ENCODE measurements at places on chromosomes 2 and 18.
A peak's percentile ranks its signal among the peaks of the same experiment; 100 is the strongest.

GRCh38 chr2:171044416-171044815 is 115.4 kb downstream of the GORASP2 start:
- ATAC-seq: no peak

GRCh38 chr2:140586379-140586778 is 1544.4 kb downstream of the LRP1B start:
- peak; percentile 51 for ATAC-seq

DNA sequence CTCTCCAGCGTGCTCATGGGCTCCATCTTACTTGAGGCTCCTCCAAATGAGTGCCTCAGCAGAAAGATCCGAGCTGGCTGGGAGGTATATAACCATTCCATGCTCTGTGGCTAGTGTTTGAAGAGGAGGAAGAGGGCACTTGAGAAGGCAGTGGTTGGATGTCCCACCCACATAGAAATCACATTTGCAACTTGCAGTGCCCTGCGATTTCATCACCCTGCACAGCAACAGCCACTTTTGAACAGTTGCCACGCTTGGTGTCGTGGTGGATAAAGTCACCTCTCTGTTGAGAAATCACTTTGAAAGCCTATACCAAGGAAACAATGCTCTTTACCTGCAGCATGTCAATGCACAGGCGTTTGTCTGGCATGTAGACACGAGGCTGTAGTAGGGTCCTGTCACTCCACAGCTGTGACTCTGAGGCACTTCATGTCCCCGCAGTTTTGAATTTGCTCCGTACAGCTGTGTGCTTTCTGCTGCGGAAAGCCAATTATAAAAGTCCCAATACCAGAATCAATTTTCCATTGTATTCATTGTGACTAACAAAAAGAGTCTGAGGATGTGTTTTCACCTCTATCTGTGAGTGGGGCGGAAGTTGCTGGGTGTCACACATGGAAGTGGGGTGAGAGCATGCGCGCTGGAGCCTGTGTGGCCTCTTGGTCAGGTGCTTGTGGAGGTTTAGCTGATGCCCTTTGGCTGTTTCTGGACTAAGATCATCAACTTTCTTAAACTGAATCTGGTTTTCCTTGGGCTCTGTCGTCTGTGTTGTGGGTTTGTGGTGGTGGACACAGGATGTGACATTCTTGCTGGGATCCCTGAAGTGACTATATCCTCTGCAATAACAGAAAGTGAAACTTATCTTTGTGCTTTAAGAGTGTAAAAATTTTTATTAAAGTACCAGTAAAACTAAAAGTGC is 2.8 kb downstream of the CNDP2 start:
- peak; percentile 60 for ATAC-seq

DNA sequence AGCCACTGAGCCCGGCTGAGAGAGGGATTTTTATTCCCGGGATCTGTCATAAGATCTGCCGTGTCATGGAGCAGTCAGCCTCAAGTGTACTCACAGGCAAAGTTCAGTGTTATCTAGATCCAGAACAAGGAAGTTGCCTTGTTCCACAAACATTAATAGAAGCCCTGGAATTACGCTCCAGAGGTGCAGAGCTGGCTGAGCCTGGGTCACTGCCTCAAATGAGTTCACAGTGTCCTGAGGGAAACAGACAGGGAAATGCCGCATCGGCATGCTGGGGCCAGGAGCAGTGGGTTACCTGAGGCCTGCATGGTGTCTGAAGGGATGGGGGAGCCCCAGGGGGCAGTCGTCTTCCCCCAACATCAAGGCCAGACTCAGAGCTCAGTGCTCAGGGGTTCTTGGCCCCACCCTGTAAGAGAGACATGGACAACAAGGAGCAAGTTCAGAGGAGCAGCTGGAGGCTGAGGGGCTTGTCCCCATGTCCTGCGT is 42.7 kb upstream of the ODC1 start:
- no peak for ATAC-seq

DNA sequence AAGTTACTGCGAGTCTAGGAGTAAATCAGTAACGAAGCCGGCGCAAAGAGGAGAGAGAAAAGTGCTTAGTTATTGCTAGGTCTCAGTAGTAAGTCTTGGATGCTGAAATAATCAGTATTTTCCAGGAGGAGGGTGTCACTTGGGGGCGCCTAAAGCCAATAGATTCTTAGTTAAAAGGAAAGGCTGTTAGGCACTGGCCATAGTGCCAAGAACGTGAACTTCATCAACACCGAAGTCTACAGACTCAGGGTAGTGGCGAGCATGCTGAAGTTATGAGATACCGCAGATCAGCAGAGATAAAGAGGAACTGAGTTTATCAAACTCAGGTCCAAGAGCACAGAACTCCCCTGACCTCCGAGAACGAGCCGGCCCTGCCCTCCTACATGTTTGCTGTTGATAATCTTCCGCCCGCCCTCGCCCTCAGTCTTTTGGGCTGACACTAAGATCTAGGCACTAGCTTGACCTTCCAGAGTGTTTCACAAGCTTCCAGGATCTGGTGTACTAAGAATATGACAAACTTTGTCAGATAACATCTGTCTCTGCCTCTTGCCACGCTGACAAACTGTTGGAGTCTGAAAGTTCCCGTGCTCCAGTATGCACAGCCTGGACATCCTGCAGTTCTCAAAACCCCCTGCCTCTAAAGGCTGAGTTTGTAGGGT is 49.2 kb downstream of the CYB5A start:
- ATAC-seq: no peak

DNA sequence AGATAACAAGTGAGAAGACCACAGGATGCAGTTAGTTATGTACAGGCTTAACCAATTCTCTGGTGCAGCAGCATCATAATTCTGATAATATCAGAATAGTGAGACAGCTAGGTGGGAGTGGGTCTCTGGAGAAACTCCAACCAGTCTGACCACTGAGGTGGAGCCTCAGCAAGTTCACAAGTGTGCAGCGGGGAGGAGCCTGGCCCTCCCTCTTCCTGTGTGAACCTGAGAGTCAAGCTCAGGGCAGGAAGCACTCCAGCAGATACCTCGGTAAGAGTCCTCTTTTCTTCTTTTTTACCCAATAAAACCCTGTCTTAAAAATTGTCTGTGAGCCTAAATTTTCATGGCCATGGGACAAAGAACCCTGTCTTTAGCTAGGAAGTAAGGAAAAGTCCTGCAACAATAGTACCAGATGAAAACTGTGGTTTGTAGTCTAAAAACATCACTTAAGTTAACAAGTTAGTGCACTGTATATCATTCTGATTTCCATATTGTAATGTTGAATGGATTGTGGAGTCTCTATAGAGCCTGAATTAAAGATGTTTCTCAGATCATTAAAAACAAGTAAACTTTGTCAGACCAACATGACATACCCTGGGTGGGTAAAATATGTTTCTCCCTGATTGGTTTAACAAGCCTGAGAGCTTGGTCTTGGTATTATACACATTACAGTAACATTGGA is 370.8 kb downstream of the TMEM182 start:
- peak; percentile 20 for ATAC-seq

DNA sequence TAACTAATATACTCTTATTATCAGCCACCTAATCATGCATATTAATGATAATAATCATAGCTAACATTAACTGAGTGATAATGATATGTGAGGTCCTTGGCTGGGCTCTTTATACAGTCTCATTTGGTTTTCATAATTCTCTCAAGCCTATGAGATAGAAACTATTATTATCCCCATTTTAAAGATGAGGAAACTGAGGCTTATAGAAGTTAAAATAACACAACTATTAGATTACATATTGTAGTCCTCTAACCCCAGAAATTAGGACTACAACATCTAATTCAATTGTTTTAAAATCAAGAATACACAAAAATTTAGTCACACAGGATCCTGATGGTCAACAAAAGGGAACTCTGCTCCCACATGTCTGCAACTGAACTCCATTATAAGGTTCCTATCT is 83.6 kb upstream of the ITGB6 start:
- no peak for ATAC-seq

GRCh38 chr2:219559156-219559915 is 12.0 kb downstream of the OBSL1 start:
- no peak for ATAC-seq

DNA sequence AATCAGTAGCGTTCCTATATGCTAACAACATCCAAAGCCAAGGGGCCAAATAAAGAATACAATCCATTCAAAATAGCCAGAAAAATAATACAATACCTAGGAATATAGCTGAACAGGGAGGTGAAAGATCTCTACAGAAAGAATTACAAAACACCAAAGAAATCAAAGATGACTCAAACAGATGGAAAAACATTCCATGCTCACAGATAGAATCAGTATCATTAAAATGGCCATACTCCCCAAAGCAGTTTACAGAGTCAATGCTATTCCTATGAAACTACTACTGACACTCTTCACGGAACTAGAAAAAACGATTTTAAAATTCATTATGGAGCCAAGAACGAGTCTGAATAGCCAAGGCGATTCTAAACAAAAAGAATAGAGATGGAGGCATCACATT is 57.4 kb downstream of the CCBE1 start:
- no peak for ATAC-seq

All from stimulated activated memory B cell treated with anti-CD40 and anti-IgM and Interleukin-4, amounts not matched to agents 10 μg/mL and 1 μg/mL and 100 μg/mL, for 72 hours (primary cell).